ENCODE measurements at places on chromosomes 5 and 9.

- no peak for DNase-seq
Measured at GRCh38 chr9:87524061-87524460, 26.4 kb downstream of the DAPK1 start.

- DNase-seq: no peak
Measured at GRCh38 chr5:150918613-150919012, 13.8 kb upstream of the ZNF300 start.

GRCh38 chr9:111149018-111149759 is 110.9 kb upstream of the LPAR1 start:
- no peak for DNase-seq

DNA sequence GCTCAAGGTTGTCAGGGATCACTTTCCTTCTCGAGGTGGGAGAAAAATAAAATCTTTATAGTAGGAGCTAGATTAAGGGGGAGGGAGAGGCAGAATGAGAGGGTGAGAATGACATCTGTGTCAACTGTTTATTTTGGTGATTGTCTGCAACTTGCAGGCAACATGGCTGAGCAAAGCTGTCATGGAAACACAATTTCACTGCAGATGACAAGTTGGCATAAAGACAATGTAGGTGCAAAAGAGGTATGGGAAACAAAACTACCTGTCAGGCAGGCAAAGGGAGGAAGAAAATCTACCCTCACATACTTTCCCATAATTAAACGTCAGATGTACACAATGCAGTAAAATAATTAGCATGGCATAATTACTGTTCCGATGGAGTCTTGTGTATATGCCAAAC is 167.4 kb downstream of the SLIT3 start:
- no peak for DNase-seq

DNA sequence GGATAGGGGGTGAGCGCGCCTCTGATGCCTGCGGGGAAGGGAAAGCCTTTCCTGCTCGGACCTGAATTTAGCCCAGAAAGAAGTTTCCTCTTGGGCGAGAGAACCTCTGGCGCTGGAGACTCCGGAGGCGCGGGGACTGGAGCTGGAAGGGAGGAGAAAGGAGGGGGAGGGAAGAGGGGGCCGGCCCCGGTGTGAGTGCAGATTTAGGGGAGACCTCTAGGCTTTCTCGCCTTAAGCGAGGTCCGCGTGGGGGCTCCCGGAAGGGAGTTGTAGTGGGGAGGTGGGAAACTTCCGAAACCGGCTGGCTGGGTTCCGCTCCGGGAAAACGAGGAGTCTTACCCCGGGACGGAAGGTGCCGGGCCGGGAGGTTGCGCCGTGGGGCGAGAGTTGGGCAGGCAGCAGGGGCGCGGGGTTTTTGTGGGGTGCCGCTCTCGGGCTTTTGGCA is 1.3 kb downstream of the PCSK5 start:
- DNase-seq: no peak

DNA sequence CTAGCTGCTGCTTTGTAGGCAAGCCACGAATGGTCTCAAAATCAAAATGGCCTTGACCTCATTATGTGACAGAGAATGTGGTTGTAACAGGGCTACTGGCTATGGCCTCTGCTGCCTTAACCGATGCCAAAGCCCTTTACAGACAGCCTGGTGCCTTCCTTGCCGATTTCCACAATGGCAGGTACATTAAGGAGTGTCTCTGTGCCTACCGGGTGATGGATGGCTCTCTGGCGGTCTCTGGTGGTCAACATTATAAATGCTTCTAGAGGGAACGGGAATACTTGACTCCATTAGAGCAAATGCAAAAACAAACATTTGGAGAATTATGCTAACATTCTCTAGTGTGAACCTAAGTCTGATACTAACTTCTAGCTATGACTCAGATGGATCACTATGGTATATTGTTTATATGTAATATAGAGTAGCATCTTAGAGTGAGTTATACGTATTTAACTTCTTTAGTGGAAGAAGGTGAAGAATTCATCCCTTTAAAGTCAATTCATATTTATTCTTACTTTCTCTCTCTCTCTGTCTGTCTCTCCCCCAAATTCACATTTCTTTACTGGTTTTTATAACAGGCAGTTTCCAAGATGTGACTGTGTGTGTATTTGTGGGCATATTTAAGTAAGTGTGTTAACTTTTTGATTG is 52.5 kb downstream of the RPS23 start:
- peak; percentile 61 for DNase-seq

- no peak for DNase-seq
Measured at GRCh38 chr9:102867488-102867887, 127.6 kb upstream of the CYLC2 start.
